T-helper 22 cell (primary cell): ENCODE measurements at places on chromosomes 7 and 10.

- DNase-seq: no peak
Observed at GRCh38 chr7:132422502-132423111, 153.7 kb downstream of the PLXNA4 start.

DNA sequence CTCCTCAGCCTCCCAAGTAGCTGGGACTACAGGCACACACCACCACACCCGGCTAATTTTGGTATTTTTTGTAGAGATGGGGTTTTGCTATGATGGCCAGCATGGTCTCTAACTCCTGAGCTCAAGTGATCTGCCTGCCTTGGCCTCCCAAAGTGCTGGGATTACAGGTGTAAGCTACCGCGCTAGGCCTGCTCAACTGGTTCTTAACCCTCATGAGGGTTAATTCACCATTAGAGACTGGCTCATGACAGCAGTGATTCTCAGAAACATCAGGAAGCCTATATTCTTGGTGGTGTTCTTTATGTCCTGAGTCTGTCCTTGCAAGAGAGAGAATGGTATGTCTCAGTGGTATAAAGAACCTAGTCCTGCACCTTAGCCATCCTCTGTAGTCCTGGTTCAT is 10.4 kb upstream of the NT5C2 start:
- DNase-seq: no peak

- no peak for DNase-seq
Observed at GRCh38 chr10:99522470-99523250, 10.1 kb upstream of the NKX2-3 start.

GRCh38 chr7:45176091-45176490 is 18.5 kb downstream of the RAMP3 start:
- no peak for DNase-seq

- DNase-seq: no peak
Observed at GRCh38 chr7:5590596-5591277, 167.1 kb upstream of the TNRC18 start.

DNA sequence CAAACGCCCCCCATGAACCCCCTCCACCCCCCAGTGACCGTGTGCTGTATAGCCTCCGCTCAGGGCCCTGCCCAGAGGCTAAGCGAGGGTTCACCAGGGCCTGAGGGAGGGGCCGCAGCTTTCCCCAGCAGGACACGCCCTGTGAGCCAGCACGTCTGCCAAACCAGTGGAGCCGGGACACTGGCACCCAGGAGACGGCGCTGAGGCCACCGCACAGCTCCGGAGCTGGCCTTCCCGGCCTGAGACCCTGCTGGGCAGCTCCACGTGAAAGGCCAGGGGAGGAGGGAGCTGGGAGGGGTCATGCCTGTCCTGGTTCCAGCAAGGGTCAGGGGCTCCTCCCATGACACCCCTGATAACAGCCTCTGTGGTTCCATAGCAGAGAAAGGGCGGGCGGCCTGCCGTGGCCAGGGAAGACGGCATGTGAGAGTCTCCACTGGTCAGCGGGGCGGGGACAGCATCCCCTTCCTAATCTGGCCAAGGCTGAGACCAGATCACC is 278.3 kb downstream of the ELFN1 start:
- no peak for DNase-seq

- DNase-seq: no peak
Observed at GRCh38 chr7:44318332-44318731, 7.1 kb downstream of the CAMK2B start.

- DNase-seq: no peak
Observed at GRCh38 chr10:77208684-77209256, 428.8 kb downstream of the KCNMA1 start.

DNA sequence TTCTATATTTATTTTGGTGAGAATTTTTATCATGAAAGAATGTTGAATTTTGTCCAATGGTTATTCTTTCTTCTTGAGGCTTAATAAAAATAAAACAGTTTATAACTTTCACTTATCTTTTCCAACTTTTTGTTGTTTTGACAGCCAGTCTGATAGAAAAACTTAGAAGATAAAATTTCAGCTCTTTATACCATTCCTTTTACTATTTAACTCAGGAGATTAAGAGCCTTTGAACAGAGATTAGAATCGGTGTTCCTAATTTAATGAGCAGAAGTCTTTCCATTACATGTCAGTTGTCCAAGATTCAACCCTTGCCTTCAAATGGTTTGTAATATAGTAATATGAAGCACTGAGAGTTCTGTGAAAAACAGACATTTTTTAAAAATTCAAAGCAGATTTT is 97.8 kb upstream of the SEC61G start:
- no peak for DNase-seq

- no peak for DNase-seq
Observed at GRCh38 chr7:128672927-128673517, 930 bp downstream of the GARIN1A start.

DNA sequence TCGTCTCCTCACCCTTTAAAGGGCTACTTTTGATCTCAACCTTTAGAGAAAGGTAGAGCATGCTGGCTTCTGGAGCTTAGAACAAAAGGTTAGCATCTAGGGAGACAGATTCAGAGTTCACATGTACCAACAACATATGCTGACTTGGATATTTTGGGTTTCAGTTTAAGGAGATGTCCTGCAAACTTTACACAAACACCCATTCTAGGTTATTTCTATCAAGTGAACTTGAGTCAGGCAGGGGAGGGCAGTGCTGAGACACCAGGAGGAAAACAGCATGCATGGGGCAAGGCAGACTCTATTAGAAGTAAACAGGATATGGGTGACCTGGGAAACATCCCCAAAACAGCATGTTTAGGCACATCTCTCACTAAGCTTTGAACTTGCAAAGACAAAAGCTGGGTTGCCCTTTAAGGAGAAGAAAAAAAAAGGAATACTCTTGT is 43.8 kb downstream of the ARL4A start:
- DNase-seq: peak; percentile 1

DNA sequence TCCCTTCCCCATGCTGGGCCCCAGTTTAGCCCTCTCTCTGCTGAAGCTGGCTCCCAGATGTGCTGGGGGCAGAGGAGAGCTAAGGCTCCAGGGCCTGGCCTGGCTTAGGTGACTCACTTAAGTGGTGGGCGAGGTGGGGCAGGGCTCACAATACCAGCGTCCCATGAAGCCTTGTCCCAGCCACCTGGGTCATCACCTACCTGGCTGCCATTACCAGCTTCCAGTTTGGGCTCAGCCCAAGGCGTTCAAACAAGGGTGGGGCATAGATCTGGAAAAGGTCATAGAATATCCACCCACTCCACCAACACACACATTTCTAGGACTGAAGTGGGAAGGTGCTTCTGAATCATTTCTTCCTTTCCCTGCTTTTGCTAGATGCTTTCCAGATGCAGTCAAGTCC is 8.3 kb downstream of the KAZALD1 start:
- no peak for DNase-seq

- DNase-seq: no peak
Observed at GRCh38 chr7:121525155-121525819, 129.2 kb upstream of the FAM3C start.

GRCh38 chr10:18195060-18195799 is 55.0 kb downstream of the CACNB2 start:
- no peak for DNase-seq

DNA sequence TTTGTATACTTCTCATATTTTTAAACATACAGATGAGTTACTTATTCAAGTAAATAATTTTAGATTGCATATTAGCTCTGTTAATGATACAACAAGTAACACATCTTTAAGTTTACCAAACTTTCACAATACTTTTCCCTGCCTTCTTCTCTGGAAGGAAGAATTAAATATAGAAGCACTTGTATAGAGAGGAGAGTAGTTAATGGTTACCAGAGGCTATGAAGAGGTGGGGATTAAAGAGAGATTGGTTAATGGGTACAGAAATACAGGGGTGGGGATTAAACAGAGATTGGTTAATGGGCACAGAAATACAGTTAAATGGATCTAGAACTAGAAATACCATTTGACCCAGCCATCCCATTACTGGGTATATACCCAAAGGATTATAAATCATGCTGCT is 20.0 kb upstream of the UCN3 start:
- no peak for DNase-seq

- no peak for DNase-seq
Observed at GRCh38 chr7:25759286-25759685, 392.7 kb upstream of the NFE2L3 start.

DNA sequence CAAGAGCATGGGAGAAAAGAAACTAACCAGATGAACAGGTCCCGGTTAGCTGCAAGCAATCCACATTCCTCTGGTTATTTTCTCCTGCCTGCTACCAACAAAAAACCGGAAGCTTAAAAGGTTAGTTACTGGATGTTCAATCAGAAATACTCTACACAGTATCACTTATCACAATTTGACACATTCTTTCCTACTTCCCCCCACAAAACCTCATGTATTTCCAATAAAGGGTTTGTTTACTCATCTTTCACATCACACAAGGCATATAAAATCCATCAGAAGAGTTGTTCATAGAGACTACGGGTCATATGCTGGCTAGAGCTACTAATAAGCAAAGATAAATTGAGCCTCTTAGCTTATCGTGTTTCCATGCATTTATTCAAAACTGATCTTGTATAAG is 4.8 kb downstream of the SLC25A28 start:
- DNase-seq: no peak

DNA sequence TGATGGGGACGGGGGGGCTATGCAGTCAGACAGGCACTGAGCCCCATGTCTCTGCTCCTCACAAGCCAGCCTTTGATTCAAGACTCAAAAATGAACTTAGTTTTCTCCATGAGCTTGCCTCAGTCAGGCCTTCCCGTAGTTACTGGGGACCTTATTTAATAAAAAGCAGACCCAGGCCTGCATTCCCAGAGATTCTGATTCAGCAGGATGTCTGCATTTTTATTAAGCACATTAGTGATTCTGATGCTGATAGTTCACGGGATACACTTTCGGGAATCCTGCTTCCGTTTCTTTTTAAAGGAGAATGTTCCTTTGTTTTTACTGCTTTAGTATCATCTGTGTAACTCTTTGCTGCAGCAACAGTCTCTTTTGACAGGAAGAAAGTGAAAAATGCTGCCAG is 28.3 kb upstream of the PLPP4 start:
- no peak for DNase-seq

DNA sequence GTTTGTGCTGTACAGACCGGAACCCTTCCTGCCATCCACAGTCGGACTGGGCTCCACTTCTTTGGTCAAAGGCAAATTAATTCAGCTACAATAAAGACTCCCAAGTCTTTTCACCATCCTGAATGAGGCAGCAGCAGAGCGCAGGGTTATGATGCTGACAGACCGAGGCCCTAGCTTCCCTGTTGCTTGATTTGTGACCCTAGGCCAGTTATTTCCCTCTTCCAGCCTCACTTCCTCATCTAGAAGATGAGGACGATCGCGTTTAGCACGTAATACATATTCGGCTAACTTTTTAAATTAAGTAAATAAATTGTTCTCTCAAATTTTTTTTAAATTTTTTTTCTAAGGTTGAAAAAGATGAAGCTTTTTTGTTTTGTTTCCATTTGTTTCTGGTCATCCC is 18.1 kb downstream of the ADRB1 start:
- no peak for DNase-seq

DNA sequence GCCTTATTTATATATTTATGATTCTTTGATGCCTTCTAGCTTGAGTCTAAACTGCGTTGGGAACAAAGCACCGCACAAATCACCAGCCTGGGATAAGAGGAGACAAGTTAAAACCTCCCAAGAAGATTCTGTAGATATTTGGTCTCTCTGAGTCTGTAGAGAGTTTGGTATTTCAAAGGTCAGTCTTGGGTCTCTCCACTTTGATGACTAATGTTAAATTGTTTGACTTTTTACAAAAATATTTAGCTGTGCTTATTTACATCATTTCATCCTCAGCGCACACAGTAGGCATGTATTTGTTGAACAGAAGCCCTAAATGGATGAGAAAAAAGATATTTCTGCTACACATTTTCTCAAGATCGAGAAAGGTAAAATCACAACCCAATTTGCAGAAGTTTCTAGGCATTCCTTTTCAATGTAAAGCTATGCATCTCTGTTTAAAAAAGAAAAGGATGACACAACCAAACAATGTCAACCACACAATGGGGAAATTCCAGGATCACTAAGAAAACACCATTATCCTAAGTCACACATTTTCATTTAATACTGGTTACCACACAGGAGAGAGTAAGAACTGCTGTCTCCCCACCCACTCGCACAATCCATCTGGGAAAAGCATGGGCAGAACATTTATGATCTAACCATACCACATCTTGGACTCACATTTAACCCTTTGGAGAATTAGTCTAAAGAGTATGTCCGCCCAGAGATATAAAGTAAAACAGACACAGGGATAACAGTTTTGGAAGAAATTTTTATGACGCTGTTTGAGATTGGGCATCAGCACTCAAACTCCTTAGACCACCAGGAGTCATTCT is 4.4 kb downstream of the CDK6 start:
- no peak for DNase-seq

DNA sequence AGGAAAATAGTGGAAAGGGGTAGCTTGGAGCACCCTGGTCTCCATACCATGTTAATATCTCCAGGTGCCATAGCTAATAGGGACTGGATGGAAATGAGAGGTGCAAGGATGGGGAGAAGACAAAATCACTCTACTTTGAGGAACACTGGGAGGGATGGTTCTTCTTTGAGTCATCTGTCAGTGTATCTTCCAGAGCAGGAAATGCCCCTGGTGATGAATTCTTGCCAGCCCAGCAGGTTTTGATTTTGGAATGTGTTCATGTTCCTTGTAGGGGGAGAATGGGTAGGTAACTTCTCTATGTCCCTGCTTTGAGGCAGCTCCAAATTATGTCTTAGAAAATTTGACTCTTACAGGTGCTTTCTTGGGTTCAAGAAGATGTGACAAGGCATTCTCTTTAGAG is 177.0 kb upstream of the GLI3 start:
- DNase-seq: no peak

DNA sequence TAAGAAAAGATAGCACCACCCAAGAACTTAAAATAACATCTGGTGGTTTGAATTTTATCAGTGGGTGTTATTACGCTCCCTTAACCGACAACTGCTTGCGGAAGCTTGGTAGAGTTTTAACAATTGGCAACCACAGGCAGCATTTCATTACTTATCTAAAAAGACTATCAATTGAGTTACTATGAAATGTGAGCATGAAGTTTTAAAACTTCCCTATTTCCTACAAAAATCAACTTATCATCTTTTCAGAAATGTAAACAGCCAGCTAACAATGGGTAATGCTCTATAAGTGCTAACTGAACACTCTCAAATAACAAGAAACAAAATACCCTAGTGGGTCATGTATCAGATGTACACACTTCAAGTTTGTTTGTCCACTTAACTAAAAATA is 68.8 kb downstream of the OSBPL3 start:
- no peak for DNase-seq

DNA sequence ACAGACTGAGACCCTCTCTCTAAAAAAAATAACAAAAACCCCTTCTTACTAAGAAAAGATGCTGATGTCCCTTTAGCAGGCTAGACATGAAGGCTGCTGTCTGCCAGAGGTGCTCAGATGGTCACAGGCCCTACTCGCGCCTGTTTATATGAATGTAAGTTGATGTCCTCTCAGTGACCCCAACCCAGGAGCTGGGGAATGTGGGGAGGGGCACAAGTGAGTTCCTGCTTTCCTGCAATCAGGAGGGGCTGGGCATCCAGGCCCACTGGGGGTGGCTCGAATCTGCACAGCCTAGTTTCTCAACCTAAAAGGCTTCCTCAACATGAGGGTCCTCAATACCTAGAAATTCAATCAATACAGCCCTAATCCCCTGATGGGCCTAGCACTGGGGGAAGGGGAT is 12.1 kb upstream of the SLC29A3 start:
- DNase-seq: no peak

- no peak for DNase-seq
Observed at GRCh38 chr10:8489823-8490222, 435.3 kb downstream of the GATA3 start.
